Tongue (tissue), 3 donors: ENCODE measurements at places on chromosomes 11 and 22. TPM values are rescaled to one million over a fixed set of nuclear protein-coding genes. Genes with fewer than 3 reads are reported as not detected.

DNA sequence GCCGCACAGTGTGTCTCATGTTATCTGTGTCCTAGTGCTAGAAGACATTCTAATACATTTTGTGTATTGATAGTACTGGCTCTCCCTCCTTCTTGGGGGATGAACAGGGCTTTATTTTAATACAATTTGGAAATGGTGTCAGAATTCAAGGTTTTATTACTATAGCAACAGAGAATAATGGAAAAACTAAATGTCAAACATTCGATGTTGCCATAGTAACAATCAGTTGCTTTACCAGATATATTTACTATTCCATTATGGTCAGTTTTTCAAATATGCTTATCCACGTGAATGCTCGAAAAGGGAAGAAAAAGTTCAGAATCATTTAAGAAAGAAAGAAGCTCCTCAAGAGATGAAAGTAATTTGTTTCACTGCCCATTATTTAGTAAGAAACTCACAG, 8.6 kb upstream of the MSANTD4 start:
- DNase-seq = no peak

GRCh38 chr11:125236072-125236825, 71.7 kb downstream of the PKNOX2 start:
- DNase-seq = no peak

- DNase-seq = no peak
These were observed 95.9 kb upstream of the FGF3 start for GRCh38 chr11:69915151-69915500.

DNA sequence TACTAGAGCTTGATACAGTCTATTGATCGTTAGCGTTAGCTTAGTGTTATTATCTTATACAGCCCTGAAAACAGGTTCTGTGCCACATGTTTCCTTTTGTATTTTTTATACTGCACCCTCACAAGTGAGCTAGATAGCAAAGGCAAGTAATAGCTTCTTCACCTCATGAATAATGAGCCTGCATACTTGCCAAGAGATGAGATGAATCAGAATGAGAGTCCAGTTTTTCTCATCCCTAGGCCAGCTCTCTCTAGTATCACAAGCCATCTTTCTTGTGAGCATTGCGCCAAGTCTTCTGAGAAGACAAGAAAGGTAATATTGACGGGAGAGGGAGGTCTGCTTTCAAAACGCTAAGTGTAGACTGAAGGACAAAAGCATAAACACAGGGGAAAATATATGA, 8.7 kb upstream of the CARD18 start:
- no peak for DNase-seq

KLHL22 gene
- total RNA-seq = 66.2 TPM

DNA sequence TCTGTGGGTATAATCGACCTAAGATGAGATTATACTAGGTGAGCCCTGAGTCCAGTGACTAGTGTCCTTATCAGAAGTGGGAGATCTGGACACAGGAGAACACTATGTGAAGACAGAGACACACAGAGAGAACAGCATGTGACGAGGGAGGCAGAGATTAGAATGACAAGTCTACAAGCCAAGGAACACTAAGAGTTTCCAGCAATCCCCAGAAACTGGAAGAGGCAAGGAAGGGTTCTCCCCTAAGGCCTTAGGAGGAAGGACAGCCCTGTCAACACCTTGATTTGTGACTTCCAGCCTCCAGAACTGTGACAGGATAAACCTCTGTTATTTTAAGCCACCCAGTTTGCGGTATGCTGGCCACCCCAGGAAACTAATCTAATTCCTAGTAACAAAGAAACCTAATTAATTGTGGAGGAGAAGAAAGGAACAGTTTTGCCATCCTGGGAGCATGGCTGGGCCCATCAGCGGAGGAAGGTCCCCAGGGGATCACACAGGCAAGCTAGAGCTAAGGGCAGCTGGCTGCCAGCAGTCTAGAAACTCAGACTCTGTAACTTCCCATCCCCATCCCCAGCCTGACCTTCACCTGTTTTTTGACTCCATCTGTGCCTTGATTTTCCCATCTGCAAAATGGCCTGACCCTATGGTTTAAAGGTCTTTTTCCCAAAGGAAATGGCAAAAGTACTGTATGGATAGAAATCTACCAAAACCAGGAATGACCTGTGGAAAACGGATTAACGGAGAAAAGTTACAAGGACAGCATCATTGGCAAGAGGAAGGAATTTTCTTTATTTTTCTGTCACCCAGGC, 10.3 kb upstream of the THOC5 start:
- DNase-seq = no peak

DNA sequence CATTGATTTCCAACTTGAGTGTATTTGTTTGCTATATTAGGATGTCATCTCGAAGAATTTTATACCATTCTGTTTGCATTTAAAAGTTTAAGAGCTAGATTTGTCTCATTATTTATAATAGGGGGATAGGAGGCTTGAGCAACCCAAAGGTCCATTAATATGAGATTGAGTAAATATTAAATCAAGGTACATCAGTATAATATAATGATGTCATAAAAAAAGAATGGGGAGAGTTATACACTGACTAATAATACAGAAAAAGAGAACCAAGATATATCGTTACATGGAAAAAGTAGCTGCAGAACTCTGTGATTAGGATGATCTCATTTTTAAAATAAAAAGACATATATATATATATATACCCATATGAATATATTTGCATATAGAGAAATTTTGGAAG, 19.4 kb downstream of the SPA17 start:
- no peak for DNase-seq

DNA sequence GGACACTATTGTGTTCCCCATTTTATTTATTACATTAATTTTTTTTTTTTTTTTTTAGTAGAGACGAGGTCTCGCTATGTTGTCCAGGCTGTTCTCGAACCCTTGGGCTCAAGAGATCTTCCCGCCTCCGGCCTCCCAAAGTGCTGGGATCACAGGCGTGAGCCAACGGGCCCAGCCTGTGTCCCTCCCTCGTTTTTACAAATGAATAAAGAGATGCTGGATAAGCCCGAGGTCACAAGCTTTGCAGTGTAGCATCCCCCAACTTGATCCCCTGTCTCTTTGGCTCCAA, 297 bp upstream of the MTFP1 start:
- DNase-seq = no peak

GRCh38 chr11:128498721-128499245, 88.6 kb downstream of the ETS1 start:
- no peak for DNase-seq

TCN2 gene
- 6.7 TPM for total RNA-seq

PAAF1 gene
- total RNA-seq = 20.1 TPM

ATXN10 gene
- total RNA-seq = 185 TPM

DNA sequence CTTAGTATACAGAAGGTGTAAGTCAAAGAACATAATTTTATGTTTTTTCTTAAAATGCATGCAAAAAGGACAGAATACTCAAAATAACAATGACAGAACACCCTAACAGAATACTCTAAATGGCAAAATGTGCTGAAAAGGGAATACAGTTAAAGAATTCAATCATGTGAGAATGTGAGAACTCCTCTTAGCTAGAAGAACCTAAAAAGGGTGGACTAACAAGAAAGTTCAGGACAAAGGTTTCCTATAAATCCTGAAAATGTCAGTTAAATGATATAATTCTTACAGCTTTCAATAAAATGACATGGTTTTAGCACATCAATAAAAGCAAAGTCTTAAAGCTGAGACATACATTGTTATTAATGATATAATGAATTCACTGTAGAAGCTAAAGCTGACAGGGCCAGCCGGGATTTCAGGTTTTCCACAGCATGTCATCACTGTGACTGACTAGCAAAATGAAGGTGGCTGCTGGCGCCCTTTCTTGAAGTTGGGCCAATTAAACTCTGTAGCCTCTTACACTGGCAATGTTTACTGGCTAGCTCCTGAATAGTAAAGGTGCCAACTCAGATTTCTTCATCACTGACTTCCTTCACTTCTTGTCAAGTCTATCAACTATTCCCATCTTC, 244.4 kb downstream of the TTC28 start:
- no peak for DNase-seq

- no peak for DNase-seq
These were observed 27.4 kb upstream of the SYT8 start for GRCh38 chr11:1807264-1807995.

DNA sequence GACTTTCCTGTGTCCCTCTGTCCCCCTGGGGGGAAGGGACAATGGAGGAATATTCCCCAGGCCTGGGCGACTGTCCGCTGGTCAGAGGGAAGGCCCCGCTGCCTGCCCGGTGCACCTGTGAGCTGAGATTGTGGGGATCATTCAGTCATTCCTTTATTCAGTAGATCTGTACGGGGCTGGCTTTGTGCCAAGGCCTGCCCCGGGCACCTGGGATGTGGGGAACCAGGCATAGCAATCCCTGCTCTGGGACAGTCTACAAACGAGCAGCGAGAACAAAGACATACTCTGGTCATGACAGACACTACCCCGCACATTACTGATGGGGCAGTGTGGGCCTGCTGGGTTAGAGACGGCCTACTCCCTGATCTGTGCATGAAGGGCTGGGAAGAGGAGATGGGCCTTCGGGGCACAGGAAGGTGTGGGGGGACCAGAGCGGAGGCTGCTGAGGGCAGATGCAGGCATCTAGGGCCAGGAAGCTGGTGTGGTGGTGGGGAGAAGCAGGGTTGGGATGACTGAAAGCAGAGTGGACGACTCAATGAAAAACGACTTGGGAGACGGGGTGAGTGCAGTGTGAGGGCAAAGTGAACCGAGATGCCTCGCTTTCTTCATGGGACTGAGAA, 1.8 kb upstream of the MYO7A start:
- DNase-seq = no peak

GPHA2 gene
- total RNA-seq = not detected

- DNase-seq = peak; percentile 54
These were observed 4.6 kb upstream of the CCDC188 start for GRCh38 chr22:20155330-20156041.

GRCh38 chr11:104581246-104581980, 316.8 kb downstream of the CASP12 start:
- no peak for DNase-seq

DNA sequence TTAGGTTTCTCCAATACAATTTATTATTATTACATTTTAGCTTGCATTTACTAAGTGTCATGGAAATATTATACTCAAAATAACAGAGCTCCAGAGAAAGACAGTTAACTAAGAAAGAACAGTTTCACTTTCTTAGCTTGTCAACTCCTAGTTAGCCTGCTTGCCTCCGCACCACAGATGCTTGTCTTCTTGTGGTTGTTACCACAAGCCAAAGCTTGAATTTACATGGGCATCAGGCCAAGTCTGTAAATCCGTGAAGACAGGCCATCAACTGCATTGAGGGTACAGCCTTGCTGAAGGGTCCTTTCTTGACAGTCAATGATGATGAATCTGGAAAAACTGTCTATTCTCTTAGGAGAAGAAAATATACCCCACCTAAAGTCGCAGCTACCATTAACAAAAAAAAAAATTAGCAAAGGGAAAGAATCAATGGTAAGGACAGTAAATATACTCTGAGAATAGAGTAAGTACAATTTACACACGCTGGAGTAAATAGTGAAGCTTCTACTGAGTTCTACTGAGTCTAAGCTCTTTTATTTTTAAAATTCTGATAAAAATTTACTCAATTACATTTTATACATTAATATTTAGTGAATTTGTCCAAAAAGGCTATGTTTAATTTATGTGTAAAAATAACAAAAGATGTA, 15.6 kb upstream of the DENND5A start:
- peak; percentile 59 for DNase-seq

NCF4 gene
- total RNA-seq = 5.7 TPM

- no peak for DNase-seq
These were observed 9.4 kb downstream of the DGCR8 start for GRCh38 chr22:20089226-20089976.

SELENOH gene
- total RNA-seq = 73.2 TPM

DNA sequence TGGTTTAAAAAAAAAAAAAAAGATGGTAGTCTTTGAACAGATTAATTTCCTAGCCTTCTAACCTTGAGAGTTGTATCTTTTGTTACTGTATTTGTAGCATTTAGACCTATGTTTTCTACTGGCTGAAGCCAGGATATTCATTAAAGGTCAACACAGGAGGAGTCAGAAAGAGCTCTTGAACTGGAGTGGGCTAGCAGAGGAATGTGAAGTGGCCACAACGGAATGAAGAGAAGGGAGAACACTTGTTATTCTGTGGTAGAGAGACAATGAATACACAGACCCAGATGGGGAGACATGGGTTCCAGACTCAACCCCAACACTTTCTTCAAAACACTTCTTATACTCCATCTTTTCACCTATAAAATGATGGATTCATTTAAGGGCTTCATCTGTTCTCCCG, 88.1 kb downstream of the RELT start:
- no peak for DNase-seq

GLYAT gene
- not detected for total RNA-seq

DNA sequence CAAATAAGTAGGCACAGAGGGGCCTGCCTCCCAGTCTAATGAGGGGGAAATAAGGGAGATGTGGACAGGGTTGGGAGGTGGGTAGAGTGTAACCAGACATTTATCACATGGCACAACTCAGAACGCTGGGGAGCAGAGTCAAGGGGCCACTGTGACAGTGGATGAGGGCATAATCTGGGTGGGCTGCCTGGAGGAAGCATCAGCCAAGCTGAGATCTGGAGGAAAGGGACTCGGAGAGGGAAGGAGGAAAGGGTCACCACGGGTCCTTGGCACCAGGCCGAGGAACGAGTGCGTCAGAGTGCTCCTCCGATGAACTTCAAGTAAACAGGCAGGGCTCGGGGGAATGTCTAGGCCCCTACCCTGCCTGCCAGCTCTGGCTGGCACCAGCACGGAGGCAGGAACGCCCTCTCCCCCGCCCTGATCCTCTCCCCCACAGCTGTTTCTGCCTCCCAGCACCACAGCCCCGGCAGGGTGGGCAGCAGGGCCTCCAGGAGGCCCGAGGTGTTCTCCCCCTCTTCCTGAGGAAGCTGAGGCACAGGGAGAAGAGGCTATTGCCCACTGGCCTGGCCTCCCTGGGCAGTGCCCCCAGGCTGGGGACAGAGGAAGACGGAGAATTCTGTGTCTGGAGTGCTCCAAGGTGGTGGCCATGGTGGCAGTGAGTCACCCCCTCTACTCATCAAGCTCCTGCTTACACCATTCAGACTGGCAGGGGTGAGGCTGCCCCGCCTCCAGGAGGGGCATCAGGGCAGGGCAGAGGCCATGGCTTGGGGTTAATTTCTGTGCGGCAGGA, 4.2 kb downstream of the ALDH3B1 start:
- DNase-seq = peak; percentile 80

DNA sequence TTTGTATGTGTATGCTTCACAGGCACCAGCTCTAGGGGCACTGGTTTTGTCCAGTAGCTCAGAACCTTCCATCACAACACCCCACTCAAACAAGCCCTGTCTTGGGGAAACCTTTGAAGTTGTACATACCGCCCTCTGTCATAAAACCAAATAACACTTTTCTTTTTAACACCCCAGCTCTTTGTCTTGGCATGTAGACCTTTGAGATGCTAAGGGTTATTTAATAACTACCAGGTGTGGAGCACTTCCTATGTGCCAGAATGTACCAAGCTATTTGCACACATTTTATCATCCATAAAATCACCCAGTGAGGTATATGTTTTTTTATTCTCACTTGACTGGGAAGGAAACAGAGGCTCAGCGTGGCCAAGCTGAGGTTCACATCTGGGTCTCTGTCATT, 50.6 kb downstream of the CYB5R2 start:
- no peak for DNase-seq

GLYATL1 gene
- 1.4 TPM for total RNA-seq

LDLRAD3 gene
- 10.9 TPM for total RNA-seq

SCGB1D2 gene
- total RNA-seq = not detected
